Natural killer cell treated with Interleukin-12 subunit alpha and Interleukin-12 subunit beta and Interleukin-15 and Interleukin-18, amount 100 ng/mL, for 72 hours (primary cell): ENCODE measurements at places on chromosomes 6 and 20. TPM values are rescaled to one million over a fixed set of nuclear protein-coding genes. Genes with fewer than 3 reads are reported as not detected.

Gene PLTP
- 8.8 TPM for total RNA-seq

DNA sequence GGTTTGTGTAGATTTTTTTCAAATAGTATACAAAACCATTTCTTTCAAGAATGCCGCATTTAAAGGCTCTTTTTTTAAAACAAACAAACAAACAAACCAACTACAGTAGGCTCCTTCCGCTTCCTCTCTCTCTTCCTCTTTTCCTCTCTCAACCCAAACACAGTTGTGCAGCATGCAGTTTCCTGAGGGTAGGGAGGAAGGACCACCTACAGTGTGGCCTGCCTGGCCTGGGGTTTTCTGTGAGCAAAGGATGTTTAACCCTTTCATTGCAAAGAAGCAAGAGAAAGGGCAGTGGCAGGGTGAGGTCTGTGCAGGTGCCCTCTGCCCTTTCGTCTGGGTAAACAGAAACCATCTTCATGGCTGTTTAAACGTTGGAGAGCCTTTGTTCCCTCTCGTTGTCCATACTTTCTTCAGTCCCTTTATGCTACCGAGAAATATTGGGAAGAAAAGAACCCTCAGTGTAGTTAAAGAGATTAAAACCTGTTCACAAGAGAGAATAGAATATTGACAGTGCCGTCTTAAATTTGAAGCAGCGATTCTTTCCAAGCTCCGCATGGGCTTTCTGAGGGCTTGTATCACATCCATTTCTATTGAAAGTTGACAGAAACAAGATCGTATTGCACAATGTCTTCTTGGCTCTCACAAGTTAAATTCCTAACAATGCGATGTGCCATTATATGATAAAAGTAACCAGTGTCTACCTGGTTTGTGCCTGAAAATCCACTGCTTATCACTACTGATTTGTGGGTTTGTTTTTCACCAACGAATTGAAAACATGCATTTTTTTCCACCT lies 215.5 kb upstream of the SNX9 start:
- no peak for DNase-seq

Gene SMLR1
- not detected for total RNA-seq

DNA sequence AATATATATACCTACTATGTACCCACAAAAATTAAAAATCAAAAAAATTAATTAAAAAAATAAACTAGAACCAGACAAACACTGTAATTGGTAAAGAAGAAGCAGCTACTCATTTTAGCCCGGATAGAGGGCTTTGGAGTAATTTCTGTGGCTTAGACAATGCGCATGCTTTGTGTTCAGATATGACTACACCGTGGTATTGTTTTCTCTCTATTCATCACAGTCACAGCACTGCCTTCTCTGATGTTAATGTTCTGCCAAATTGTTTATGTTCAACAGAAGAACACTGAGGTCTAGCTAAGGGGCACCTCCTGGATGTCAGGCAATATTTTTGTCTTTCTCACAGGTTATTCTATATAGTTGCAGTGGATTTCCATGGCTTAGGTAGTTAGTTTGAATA lies 77.5 kb upstream of the GJE1 start:
- DNase-seq: no peak

- no peak for DNase-seq
These were observed 334.3 kb upstream of the MANEA start for GRCh38 chr6:95243053-95243452.

DNA sequence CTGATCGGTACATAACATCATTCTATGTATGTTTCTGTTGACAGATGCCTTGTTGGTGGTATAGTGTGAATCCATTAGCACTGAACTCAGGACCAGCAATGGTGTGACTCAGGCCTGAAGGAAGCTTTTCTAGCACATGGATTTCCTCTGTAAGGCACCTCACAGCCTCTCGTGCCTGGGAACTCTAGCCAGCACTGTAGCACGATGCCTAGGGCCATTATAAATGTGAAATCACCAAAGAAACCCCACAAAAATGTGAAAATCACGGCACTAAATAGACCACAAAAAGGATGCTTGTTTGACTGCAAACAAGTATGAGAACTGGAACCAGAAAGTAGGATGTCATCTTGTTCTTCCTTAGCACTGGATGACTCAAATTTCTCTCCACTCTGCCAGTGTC lies 63.7 kb upstream of the NKX2-2 start:
- no peak for DNase-seq

Gene KCNQ2
- not detected for total RNA-seq

GRCh38 chr20:2293971-2294370 lies 1.8 kb upstream of the TGM3 start:
- DNase-seq: no peak

- no peak for DNase-seq
These were observed 7.1 kb downstream of the TDP2 start for GRCh38 chr6:24659561-24659960.

GRCh38 chr20:35796571-35796970 lies 24.8 kb downstream of the PHF20 start:
- no peak for DNase-seq

- no peak for DNase-seq
These were observed 150.4 kb upstream of the HMGN3 start for GRCh38 chr6:79384845-79385244.

Gene NOX3
- total RNA-seq: not detected

- no peak for DNase-seq
These were observed 30.4 kb downstream of the C6orf89 start for GRCh38 chr6:36916126-36916525.

Gene TSPO2
- not detected for total RNA-seq

Gene CRYBG1
- 17.0 TPM for total RNA-seq

GRCh38 chr6:70160276-70160675 lies 142.6 kb downstream of the COL9A1 start:
- no peak for DNase-seq

DNA sequence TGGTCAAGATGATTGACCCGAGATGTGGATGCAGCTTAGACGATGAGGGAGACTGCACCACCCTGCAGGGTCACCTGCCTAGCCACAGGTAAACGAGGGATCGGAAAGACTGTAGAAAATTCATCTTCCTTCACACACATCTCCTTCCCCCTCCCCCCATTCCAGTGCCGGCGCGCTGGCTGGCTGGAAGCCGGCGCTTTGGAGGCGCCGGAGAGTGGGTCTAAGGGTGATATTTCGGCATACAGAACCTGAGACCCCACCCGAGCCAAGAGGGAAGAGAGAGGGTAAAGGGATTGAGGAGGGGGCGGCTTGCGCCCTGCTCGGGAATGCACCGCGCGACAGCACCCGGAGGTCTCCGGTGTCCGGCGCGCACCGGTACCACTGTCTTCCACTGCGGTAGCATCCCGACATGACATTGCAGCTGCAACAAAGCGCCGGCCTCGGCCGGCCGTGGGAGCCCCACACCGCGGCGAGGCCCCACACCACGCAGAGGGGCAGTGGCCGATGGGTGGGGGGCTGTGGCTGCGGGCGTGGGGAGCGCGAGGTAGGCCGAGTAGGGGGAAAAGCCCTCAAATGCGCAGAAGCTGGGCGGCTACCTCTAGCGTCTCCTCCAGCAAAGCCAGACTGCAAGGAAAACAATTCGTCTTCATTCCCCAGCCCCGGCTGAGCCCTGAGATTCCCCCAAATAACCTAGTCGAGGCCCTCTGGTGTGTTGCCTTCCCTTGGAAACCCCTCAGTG lies 984 bp downstream of the TNFRSF21 start:
- no peak for DNase-seq

DNA sequence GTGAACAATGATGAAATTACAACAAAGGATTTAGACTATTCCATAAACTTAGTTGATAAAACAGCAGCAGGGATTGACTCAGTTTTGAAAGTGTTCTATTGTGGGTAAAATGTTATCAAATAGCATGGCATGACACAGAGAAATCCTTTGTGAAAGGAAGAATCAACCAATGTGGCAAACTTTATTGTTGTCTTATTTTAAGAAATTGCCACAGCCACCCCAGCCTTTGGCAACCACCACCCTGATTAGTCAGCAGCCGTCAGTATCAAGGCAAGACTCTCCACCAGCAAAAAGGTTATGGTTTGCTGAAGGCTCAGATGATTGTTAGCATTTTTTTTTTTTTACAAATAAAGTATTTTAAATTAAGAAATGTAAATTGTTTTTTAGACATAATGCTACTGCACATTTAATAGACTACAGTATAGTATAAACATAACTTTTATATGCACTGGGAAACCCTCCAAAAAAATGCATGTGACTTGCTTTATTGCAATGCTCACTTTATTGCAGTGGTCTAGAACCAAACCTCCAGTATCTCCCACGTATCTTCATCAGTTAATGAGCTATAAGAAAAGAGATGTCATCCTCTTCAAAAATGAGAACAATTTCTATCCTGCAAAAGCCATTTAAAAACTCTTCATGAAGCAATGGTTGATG lies 162.7 kb downstream of the SOBP start:
- DNase-seq: no peak

DNA sequence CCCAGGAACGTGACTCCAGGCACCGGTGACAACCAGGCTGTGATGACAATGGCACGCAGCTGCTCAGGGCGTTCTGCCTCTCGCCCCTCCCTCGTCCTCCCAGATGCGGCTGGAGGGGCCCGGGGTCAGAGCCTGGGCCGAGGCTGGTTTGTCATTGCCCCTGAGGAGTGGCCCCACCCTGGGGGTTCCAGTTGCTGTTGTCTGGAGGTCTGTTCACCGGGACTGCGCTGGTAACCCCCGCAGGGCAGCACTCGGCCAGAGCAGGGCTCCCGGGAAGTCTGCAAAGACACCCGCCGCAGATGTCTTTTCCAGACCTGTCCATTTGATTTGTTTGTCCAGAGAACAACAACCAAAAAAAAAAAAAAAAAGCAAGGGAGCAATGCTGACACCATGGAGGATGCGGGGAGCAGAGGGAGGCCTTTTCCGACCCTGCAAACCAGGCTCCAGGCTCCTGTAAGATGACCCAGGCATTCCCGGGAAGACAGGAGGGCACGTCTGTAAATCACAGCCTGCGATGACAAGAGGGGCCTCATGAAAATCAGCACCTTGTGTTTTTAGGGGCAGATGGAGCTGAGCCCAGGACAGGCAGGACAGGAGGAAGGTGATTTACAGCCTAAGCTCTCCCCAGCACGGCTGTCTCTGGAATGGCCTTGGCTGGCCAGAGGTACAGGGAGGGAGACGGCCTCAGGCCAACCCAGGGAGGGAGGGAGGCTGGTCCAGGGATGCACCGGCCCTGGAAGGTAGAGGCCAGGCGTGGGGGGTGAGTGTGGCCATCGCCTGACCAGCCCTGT lies 189.3 kb downstream of the ERMARD start:
- no peak for DNase-seq

- DNase-seq: no peak
These were observed 2.8 kb downstream of the RPS6KA2 start for GRCh38 chr6:166624275-166624674.

DNA sequence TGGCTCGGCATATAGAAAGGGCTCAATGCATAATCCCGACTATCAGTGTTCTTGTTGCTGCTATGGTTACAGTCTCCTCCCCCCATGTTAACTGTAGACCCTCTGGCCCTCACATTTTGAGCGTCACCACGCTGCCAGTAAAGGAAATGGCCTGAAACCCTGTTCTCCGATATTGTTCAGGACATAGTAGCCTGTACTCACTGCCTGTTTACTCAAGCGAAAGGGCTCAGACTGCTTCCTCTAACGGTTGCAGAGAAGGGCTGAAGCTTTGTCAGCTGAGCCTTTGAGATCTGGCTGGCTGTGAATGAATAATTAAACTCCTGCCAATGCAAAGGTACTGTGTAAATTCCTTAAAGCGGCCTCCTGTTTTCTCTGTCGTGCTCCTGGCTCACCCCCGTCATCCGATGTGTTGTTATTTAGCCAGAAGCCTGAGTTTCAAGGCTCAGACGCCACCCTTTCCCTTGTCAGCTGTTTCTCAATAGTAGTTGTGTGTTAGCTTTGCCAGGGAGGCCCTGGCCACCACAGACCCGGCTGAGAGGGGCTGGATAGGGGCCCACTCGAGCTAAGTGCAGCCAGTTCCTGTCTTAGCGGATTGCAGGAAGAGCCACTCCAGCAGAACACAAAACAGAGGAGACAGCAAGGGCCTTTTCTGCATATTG lies 31.2 kb upstream of the RALGAPA2 start:
- no peak for DNase-seq

DNA sequence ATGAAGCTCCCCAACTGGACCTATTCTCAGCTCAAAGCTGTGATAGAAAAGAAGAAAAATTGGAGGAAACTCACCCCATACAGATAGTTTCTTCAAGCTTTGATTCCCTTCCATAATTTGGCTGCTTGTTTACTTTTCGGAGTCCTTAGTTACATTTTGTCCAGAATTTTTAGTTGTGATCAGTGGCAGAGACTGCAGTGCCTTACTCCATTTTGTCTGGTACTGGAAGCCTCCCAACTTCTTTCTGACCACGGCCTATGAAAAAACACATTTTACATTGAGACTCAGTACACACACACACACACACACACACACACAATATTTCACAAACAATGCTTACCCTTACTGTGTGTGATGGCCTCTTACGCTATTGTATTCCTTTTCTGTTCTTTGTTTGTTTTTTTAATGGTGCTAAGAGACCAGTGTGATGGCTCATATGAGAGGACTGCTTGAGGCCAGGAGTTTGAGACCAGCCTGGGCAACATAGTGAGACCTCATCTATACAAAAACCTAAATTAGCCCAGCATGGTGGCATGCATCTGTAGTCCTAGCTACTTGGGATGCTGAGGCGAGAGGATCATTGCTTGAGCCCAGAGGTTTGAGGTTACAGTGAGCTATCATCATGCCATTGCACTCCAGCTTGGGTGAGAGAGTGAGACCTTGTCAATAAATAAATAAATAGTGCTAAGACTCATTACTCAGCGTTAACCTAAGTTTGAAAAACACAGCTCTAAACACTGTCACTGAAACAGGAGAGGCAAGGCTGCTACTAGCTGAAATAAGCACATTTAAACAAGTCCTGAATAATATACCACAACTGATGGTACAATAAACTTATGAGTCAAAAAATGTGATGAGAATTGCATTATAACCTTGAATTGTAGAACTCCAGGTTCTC lies 13.8 kb upstream of the RNF8 start:
- no peak for DNase-seq
